ENCODE measurements at places on chromosomes 6 and 20.

DNA sequence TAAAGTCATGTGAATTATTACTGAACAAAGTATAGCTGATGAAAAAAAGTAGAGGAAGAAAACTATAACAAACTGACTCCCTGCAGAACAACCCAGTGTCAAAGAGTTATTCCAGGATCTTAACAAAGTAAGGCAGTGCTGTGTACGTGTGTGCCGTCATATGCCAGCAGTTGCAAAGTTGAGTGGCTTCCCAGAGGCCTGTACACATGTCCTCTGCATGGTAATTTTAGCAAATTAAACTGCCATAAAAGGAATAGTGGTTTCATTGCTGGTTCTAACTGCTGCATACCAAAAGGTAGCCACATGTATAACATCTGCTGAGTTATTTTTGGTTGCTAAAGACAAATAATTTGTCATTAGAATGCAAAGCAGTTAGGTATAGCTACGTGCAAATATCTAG, 44.8 kb downstream of the RIPOR2 start:
- DNase-seq: peak; percentile 41

- no peak for DNase-seq
Observed at GRCh38 chr20:44517454-44517853, 4.4 kb downstream of the SERINC3 start.

DNA sequence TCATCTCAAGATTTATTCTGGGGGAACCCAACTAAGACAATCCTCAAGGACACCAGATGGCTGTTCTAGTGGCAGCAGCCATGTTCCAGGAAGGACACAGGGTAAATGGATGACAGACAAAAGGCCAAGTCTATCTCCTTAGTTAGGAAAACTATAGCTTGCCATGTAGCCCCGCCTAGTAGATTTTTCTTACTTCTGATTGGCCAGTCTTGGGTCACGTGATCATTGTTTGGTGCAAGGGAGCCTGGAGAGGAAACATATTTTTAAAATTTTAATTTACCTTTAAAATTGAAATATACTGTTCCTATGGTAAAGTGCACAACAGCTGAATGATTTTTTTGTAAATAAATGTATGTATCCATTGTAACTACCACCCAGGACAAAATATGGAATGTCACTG, 4.4 kb upstream of the KCNS1 start:
- DNase-seq: no peak

DNA sequence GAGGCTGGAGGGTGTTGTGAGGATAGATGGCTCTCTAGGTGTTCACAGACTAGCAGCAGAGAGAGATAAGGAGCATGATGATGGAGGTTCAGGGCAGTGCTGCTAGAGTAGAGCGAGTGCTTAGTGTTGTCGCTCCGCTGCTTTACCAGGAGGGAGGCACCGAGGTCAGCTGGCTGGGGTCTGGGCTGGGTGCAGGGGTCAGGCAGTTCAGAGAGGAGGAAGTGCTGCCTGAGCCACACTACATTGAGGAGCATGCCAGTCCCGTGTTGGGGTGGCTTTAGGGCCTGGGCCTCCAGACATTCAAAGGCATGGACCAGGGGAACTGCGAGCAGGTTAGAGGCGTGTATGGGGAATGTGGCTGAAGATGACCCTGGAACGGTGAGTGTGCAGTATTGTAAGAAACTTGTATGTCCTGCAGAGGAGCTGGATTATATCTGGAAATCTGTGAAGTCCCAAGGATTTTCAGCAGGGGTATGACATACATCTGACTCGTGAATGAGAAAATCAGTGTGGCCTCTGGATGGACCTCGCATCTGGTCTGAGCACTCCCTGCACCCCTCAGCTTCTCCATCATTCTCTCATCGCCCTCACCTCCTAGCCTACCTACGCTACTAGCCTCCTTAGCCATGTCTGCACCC, 66.9 kb downstream of the IGF2R start:
- no peak for DNase-seq

DNA sequence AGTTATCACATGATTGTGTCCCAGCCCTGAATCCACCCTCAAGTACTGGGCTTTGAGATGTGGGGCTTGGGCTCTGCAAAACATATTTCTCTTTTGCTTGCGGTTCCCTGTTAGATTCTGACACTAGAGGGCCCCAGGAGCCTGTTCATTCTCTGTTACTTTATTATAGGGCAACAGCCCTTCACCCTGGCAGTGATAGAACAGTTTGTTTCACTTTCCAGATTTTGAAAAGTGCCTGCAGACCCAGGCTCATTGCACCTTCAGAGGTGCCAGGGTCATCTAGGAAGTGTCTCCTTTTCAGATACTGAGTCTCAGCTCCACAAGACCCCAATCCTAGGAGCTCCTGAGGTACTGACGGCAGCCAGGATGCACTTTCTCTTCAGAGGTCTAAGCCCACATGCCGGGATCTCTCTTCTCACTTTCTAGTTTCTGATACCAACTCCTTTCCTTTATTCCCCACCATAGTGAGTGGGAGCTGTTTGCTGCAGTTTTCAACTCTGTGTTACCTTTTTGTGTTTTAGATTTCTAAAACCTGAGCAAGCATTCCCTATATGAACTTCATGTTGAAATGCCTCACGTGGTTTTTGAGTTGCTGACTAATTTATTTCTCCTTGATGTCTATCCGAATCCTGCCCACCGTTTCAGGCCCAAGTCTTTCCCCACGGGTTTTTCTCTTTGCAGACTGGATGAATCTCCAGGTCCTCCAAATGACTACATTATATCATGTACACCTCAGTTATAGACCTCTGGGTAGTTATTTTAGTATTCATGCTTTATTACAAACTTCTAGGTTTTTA, 10.9 kb downstream of the ABT1 start:
- peak; percentile 38 for DNase-seq

- DNase-seq: no peak
Observed at GRCh38 chr6:153076431-153076830, 54.7 kb downstream of the RGS17 start.

DNA sequence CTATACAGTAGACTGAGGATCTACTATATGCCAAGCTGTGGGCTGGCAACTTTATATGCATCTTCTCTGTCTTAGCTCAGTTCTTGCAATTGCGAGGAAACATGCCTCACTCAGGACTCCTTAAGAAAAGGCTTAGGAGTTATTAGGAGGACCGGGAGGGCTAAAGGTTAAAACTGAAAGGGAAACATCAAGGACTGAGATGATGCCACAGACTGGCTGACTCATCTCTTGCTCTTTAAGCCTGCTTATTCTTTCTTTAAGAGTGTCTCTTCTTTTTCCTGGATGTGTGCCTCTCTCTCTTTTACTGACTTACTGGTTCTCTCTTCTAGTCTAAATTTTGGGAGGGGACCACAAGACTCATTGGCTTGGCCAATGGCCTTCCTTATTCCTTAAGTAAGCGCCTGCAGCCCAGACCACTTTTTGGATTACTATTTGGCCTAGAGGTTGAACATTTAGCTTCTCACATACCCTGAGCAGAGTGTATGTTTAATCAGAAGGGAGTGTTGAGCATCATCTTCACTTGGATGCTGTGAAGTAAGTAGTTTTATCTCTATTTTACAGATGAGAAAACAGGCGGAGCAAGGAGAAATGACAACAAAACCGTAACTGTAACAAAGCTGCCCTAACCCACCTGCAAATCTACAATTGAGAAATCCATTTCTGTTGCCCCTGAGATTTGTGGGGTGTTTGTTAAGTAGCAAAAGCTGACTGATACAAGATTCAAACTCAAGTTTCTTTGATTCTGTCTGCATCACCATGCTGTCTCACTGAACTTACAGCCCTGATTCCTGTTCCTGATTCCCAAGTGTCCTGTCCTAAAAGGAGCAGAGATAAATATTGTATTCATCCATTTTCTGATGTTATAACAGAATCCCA, 7.2 kb upstream of the SDC4 start:
- DNase-seq: no peak

DNA sequence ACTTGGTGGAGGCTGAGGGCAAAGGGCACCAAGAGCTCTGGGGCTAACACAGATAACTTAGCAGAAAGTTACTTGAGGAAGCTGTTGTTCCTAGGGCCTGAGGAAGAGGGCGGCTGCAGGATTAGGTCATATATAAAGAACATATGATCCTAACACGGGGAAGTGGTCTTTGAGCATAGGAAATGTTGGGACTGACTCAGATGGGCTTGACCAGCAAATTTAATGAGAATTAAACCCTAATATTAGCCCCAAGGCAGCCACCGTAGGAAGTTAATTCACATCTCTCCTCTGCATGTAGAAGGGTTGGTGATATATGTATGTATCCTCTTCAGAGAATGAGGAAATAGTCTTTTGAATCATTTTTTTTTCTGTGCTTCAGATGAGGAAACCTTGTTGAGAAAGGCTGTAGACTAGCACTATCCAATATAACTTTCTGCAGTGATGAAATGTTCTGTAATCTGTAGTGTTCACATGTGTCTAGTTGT, 9.2 kb upstream of the ZBTB9 start:
- DNase-seq: no peak

DNA sequence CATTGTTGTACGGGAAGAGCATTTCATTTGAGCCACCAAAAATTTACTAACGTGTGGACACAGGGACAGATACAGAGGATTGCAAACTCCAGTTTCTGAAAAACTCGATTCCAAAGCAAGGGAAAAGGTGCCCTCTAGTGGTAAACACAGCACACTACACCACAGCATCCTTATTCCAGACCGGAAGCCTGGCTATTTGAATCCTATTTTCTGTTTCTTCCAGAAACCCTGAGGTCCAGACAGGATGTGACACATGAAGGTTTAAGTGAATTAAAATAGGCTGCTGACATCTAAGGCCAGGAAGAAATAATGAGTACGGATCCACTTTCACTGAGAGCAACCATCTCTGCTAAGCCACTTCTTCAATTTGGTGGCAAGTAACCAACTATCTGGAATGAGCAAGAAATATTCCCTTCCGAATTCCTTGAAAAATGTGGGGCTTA, 31.8 kb upstream of the GMPR start:
- DNase-seq: peak; percentile 76

DNA sequence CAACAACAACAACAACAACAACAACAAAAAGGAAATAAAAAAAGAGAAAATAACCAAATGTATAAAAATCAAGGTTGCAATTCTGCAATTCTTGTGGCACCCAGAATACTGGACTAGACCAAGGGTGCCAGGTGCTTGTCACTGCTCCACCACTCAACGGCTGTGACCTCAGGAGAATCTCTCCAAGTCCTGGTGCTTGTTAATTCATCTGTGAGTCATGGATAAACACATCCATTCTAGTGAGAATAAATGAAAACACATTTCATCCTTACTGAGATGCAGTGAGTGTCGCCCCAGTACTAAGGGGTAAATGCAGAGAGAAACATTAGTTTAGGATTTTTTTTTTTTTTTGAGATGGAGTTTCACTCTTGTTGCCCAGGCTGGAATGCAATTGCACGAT, 32.0 kb downstream of the HLA-C start:
- no peak for DNase-seq
